AG09319 (cell line): ENCODE measurements at places on chromosomes 7 and 10.

DNA sequence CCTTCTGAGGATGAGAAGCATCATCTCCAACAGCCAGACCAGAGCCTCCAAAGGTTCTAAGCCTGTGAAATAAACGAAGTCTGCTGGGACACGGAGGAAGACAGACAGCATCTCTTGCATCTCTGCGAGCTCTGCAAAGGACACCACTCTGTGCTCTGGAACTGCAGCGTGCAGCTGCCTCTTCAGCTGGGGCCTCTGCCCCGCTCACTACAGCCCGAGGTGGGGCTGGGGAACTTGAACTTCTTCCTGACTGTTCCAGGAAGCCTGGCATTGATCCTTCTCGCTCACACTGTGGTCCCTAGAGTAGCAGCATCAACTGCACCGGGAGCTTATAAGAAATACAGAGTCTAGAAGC lies 163.3 kb downstream of the USP6NL start:
- DNase-seq, result no peak

GRCh38 chr10:68153473-68154210 lies 44.4 kb downstream of the MYPN start:
- peak; percentile 81 for DNase-seq

GRCh38 chr10:128896116-128896795 lies 570.8 kb upstream of the MGMT start:
- no peak for DNase-seq

DNA sequence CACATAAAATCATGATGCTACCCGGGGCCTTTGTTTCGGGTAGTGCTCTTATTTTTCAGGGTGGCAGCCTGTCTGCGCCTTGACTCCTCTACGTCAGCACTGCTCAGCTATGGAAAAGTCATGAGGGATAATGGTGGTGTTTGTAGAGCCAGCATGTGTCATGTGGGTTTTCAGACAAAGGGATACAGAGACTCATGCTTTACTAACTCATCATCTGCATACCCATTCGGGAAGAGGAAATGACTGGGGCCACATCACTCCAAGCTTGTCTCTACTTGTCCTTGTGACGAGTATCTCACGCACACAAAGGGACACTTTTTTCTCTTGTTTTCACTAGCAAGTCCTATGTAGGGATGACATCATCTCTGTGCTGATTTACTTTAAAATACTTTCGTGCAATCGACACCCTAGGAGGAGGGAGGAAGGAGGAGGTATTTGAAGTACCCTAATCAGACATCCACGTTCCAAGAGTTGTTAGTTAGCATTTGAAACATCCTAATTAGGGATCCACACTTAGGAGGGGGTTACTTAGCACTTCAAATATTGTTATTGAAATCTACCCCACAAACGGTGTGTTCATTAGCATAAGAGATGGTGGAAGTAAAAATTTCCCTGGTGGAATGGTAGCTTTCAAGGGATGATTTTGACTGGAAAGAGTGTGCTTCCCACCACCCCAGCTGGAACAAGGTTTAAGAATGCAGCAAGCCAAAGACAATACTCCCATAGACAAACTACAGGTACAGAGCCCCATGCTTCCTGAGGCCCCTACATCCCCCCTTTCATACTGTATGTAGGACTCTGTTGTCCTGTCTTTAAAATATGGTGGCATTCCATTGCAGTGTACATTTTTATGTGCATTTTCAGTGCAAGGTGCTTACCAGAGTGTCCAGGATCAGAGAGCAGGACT lies 52.0 kb downstream of the THNSL1 start:
- no peak for DNase-seq

DNA sequence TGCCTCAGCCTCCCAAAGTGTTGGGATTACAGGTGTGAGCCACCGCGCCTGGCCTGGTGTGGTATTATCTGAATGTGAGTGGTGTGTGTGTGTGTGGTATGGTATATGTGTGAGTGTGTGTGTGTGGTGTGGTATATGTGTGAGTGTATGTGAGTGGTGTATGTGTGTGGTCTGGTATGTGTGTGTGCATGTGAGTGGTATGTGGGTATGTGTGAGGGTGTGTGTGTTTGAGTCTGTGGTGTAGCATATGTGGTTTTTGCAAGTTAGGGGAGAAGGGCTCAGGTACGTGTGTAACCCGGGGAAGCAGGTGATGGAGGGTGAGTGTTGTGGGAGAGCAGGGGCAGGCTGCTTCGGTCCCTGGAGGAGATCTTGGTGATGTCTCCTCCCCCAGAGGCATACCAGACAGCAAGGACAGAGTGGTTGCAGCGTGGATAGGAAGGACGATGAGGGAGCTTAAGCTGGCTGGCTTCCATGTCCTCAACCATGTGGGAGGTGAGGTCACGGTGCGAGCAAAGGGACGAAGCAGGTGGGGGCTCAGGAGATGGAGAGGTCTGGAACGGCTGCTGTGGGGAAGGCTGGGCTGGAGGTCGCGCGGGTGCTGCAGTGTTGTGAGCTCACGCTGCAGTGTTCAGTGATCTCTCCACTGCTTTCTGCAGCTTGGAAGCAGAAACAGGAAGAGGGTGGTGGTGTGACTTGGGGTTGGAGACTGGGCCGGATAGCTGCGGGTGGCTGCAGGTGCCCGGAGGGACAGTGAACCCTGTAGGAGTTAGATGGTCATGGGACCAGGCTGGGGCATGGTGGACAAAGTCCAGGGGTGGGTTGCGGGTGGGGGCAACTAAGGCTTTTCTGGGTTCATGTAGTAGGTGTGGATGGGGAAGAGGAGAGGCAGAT lies 5.0 kb downstream of the ZYX start:
- DNase-seq, result no peak

DNA sequence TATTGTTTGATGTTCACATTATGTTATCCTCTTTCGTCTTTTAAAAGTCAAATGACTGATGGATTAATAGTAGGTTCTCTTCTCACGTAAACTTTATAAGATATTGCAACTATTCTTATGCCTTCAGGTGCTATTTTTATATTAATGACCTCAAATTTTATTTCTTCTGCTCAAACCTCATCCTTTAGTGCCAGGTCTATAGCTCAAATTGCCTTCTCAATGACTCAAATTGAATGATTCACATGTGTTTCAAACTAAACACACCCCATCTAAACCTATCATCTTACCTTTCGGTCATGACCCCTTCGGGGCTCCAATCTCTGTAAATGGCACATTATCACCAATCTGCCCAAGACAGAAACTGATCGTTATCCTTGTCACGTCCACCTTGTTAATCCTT lies 22.0 kb upstream of the LIPF start:
- no peak for DNase-seq

GRCh38 chr7:100091411-100092181 lies 2.8 kb downstream of the COPS6 start:
- DNase-seq, result no peak

- DNase-seq, result no peak
These were observed 24.3 kb upstream of the ACSL5 start for GRCh38 chr10:112349521-112350085.

- no peak for DNase-seq
These were observed 102.7 kb upstream of the FAM13C start for GRCh38 chr10:59465088-59465487.

DNA sequence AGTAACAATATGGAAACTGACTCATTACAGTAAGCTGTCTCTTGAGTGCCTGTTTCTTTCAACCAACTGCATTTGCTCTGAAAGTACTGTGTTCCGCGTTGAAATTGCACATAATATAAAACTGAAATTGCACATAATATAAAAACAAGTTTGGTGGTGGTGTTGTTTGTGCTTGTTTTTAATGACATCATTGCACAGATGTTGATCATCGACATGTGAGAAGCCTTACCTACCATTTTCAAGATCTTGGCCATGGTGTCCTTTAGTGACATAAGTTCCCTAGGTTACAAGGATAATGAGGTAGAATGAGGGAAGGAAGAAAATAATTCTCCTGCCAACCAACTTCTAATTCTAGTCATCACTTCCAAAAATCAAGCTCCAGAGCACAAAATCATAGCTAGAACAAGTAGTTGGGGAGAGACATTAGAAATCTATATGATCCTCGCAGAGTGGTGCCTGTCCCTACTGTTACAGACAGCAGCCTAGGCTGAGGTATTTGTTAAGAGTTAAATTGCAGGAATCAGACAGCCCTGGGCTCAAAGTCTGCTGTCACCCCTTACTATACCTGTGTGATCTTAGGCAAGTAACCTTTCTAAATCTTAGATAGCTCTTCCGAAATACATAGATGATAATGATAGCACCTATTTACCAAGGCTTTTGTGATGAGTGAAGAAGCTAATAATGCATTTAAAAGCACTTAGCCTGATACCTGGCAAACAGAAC lies 29.3 kb downstream of the DOCK4 start:
- DNase-seq, result no peak

GRCh38 chr7:54397836-54398612 lies 144.2 kb upstream of the VSTM2A start:
- no peak for DNase-seq

DNA sequence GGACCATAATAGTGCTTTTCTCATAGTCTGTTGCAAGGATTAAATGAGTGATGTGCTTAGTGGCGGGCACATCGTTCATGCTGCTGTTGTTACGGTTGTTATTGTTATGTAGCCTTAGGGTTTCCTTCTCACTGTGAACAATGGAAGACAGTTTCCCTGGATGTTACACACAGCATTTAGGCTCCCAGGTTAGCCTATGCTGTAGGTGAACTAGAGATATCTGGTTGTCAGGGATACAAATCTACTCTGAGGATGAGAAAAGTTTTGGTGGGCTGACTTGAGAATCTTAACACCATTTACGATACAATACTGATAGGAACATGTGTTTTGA lies 14.7 kb downstream of the SH3PXD2A start:
- no peak for DNase-seq

GRCh38 chr7:71348821-71349681 lies 217.1 kb downstream of the GALNT17 start:
- no peak for DNase-seq

DNA sequence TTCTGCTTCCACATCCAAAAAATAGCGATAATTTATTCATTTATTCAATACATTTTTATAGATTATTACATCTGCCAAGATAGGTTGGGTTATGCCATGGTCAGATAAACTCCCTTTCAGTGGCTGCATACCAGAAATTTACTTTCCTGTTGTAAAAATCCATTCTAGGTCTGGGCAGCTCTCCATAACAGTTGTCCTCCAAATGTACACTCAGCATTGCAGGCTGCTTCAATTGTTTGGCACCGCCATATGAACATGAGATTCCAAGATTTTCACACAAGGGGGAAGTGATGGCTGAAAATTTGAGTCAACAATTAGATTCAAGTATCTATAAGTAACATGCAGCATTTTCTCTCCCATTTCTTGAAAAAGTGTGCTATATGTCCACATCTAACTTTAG lies 568.7 kb downstream of the ETV1 start:
- no peak for DNase-seq

GRCh38 chr7:129612112-129613015 lies 844 bp downstream of the NRF1 start:
- no peak for DNase-seq

GRCh38 chr7:155948423-155948822 lies 136.2 kb upstream of the SHH start:
- DNase-seq, result no peak

DNA sequence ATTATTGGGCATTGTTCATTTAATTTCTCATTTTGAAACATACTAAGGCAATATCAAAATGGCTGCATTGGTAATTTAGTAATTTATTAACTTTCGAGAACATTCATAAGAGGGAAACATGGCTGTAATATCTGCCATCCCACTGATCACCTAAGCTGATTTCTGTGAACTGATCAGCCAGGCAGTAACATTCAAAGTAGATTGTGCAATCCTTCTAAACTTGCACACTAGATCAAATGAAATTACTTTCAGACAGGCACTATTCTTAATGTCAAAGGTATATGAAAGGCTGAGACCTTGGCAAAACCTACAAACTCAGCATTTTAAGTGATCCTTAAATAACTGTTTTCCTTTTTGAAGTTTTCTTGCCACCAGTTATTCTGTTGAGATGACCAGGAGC lies 290.7 kb downstream of the CACNA2D1 start:
- no peak for DNase-seq

GRCh38 chr7:20482071-20482470 lies 133.4 kb upstream of the ABCB5 start:
- no peak for DNase-seq
